Stimulated activated CD4-positive, alpha-beta T cell treated with anti-CD3 and anti-CD28 coated beads, Interleukin-4, amount 100 ng/mL, for 1 hour (primary cell): ENCODE measurements at places on chromosomes 5 and 9.

DNA sequence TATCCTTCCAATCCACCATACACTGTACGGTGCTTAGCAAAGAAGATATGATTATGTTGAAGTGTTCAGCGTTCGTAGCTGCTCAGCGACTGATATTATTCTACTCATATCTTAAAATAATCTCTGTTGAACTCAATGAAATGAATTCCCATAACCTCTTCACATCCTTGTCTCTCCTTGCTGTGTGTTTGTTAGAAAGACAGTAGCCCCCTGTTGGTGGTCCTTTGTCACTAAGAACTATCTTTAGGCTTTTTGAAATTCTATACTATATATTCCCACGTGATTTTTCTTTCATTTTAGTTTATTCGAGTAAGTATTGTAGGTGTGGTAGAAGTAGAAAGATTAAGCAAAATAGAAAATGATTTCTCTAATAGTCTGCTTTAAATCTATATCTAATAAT lies 762.8 kb upstream of the WWC1 start:
- DNase-seq = no peak

GRCh38 chr5:157554179-157555036 lies 21.2 kb downstream of the ADAM19 start:
- no peak for DNase-seq

- DNase-seq = no peak
Observed at GRCh38 chr9:84670138-84671041, 861 bp downstream of the NTRK2 start.

GRCh38 chr9:98173181-98173580 lies 19.3 kb downstream of the CORO2A start:
- DNase-seq = no peak

DNA sequence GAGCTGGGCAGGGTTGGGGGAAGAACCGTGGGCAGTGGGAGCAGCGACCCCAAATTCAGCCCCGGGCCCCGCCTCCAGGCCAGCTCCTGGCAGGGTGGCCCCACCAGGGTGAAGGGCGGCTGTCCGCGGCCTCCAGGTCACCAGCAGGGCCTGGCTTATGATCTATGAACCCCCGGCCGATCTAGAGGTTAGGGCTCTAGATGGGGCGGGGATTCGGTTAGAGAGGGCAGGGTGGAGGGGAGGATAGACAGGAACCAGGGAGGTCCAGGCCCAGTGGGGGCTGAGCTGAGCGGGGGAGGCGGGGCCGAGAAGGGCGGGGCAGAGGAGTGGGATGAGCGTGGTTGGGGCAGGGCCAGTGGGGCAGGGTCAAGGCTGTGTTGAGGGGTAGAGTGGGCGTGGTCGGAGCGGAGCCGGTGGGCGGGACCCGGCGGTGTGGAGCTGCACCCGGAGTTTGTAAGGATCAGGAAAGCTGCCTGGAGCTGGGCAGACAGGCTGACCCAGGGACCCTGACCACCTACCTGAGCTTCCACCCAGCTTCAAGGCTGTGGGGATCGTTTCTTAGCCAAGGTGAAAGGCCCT lies 29.3 kb upstream of the OBP2B start:
- DNase-seq = peak; percentile 45

- DNase-seq = no peak
Observed at GRCh38 chr9:89715318-89715858, 110.6 kb downstream of the GADD45G start.

- DNase-seq = no peak
Observed at GRCh38 chr5:162931501-162931900, 505.9 kb upstream of the CCNG1 start.

GRCh38 chr5:154945695-154946301 lies 4.9 kb downstream of the MRPL22 start:
- DNase-seq = no peak

GRCh38 chr5:113054899-113055298 lies 78.3 kb downstream of the DCP2 start:
- DNase-seq = no peak

GRCh38 chr9:7639471-7639870 lies 160.1 kb downstream of the DMAC1 start:
- DNase-seq = no peak

DNA sequence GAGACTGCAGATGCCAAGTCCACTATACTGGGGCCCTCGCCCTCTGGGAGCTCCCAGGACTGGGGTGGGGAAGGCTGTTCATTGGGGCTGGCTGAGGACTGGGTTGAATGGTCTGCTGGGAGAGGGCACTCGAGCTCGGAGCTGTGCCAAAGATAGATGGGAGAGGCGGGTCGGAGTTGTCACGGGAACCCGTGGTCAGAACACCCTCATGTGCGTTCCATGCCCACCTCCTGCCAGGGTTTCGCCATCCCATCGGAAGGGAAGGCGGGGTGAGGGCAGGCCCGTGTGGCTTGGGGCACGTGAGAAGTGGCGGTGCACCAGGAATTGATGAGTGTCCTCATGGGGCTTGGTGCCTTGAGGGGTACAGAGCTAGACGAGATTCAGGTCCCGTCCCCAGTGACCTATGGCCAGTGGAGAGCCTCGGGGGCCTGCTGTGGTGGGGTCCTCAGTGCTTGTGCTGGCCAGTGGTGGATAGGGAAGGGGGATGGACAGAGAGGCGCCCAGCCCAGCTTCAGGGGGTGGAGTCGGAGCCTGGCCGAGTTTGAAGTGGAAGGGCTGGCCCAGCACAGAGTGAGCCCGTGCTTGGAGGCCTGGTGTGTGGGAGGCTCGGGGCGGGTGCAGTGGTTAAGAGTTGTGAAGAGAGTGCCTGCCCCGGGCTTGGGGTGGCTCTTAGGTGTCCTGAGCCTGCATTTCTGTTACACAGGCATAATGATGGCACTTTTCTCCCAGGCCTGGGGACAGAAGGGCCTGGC lies 4.3 kb downstream of the CACFD1 start:
- no peak for DNase-seq

DNA sequence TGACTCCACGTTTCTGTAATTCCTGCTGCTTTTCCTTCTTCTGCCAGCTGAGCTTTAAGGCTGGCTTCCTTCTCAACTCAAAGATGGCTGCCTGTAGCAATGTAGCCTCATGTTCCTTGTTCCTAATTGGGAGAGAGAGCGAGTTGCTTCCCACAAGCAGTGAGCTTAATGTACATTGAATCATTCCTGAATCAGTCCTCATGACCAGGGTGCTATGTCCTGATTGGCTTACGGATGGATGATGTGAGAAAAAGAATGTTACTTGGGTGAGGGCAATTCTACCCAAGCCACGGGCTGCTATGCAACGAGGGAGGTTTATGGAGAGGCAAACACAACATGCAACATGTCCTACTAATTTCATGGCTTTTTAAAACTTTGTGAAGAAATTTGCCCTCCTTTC lies 356.2 kb downstream of the RASEF start:
- no peak for DNase-seq

DNA sequence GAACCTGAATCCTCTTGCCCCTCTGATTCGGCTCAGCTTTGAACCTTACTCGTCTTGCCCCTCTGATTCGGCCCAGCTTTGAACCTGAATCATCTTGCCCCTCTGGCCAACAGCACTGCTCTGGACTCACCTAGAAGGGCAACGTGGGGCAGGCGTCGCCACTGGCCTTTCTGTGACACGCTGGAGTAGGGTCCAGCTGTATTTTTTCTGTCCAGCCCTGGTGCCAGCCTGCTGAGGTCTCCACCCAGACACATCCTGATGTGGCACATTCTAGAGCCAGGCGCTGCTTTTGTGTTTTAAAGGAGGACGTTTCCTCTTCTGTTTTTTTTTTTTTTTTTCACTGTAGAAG lies 15.2 kb upstream of the CPEB4 start:
- no peak for DNase-seq

GRCh38 chr5:153974131-153974812 lies 64.4 kb downstream of the FAM114A2 start:
- no peak for DNase-seq

- no peak for DNase-seq
Observed at GRCh38 chr5:147997486-147997885, 66.3 kb upstream of the SPINK5 start.

DNA sequence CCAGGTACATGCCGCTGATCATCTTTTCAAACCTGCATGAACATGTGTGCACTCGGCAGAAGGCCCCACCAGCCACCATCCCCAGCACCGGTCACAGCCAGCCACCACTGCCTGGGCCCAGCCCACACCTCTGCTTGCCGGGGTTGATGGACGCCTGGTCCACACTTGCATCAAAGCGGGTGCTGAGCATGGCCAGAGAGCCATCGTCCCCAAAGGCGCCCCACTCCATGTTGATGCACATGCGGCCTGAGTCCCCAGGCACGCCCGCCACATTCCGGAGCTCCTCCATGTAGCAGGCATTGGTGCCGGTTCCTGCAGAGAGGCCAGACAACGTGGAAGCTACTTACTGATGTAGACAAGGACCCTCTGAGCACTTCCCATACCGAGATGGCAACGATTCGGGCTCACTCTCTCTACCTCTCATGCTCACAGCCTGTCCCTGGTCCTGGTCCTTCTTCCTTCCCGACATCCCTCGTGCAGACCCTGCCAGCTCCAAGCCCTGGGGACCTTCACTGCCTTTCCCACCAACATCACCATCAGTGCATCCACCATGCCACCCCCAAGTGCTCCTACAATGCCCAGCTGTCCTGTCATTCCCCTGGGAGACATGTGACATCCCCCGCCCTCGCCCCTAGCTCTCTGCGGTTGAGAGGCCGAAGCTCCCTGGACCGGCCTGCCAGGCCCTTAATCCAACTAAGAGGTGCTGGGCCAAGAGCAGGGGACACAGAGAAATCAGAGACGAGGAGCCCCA lies 17.2 kb downstream of the HK3 start:
- DNase-seq = no peak

- DNase-seq = no peak
Observed at GRCh38 chr9:112248722-112249121, 73.6 kb upstream of the SUSD1 start.

DNA sequence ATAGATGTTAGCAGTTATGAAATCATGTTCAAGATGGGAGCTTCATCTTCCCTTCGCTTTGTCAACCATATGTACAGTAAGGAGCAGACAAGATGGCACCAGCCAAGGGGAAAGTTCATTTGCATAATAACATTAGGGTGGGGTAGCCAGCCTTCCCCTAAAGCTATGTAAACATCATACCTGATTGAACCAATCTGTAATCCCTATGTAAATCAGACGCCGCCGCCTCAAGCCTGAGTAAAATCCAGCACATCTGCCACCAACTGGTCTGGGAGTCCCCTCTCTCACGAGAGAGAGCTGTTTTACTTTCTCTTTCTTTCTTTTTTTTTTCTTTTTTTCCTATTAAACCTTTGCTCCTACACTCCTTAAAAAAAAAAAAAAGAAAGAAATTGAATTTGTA lies 30.8 kb upstream of the REEP2 start:
- peak; percentile 4 for DNase-seq
